ENCODE measurements at places on chromosomes 16 and 17.

- DNase-seq = no peak
These were observed 198.9 kb downstream of the ZFHX3 start for GRCh38 chr16:72848759-72849664.

- no peak for DNase-seq
These were observed 91.8 kb upstream of the TMEM132E start for GRCh38 chr17:34487626-34488025.

DNA sequence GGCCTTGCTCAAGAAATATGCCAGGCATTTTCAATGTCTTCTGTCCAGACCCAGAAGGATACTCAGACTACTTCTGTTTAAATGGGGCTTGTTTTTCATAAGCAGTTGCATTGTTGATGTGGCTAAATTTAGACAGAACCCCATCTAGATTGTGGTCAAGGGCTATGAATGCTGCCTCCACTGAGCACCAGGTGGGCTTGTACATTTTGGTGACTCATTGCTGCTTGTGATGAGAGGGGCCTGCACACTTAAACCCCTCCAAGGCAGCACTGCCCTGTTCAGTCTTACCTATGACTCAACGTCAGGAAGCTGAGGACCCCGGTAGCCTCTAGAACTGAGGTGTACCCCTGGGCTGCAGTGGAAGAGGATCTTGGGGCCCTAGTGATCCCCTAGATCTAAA, 144.0 kb downstream of the PRKCA start:
- no peak for DNase-seq

GRCh38 chr17:20072692-20072992, 63.5 kb downstream of the SPECC1 start:
- no peak for DNase-seq

DNA sequence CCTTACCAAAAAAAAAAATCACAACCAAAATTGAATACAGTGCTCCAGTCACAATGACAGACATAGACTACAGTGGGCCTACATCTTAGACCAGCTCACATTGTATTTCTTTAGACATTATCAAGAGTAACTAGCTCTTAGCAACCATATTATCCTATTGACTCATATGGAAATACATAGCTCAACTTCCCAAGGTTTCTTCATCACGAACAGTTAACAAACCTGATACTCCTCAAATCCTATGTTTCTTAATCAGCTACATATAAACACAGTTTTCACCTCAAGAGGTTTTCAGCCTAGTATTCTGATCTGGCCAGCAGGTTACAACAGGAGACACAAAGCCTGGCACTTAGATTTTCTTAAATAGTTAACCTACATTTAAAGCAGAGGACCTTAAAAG, 29.7 kb downstream of the CMC2 start:
- no peak for DNase-seq

DNA sequence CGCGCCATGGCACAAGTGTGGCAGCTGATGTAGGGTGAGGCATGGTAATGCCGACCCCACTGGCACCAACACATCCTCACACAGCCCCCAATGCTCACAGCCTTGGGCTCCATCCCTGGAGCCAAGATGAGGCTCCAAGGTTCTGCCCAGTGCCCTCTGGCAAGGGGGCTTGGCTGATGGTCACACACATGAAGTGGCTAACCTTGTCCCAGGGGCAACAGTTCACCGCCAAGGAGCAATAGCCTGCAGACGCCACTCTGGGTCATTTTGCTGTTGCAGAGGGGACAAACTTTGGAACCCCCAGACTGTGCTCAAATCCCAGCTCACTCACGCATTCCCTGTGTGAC, 26.8 kb downstream of the TNFRSF13B start:
- DNase-seq = no peak

- no peak for DNase-seq
These were observed 92.9 kb downstream of the C16orf78 start for GRCh38 chr16:49466529-49466831.

DNA sequence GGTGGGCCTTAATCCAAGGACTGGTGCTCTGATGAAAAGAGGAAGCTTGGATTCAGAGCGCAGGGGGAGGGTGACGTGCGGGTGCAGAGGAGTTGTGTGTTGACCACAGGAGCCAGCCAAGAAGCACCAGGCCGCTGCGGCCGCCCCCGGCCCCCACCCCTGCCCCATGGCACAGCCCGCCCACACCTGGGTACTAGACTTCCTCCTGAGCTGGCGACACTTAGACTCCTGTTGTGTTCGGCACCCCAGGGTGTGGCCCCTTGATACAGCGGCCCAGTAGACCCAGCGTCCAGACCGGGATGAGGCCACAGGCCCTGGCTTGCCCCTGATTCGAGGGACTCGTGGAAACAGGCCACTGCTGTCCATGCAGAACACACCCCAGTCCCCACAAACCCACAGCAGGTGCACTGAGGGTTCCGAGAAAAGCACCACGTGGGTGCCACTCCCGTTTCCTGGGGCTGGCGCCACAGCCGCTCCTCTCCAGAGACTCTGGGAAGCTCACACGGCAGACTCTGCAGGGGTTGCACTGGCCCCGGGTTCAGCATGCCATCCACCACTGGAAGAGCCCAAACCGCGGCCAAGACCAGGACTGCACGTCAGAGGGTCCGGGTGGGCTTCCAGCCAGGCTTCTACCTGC, 5.7 kb upstream of the SNAI3 start:
- DNase-seq = no peak

GRCh38 chr16:1199347-1200013, 25.6 kb downstream of the TPSG1 start:
- no peak for DNase-seq

DNA sequence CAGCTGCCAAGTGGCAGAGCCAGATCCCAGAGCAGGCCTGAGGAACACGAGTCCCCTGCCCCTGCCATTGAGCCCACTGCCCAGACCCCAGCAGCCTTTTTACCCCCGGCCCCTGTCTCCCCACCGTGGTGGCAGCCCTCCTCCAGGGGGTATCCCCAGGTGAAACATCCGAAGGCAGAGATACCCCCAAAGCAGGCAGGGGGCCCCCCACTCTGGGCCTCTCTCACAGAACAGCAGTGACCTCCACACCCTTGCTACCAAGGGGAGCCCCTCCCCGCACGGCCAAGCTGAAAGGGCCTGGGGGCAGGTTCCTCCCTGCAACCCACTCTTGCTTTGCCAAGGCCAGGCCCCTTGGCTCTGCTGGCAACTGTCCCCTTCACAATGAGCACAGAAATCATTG, 142.2 kb downstream of the ENGASE start:
- no peak for DNase-seq

GRCh38 chr16:59878479-59878878, 1144.4 kb upstream of the GOT2 start:
- no peak for DNase-seq

DNA sequence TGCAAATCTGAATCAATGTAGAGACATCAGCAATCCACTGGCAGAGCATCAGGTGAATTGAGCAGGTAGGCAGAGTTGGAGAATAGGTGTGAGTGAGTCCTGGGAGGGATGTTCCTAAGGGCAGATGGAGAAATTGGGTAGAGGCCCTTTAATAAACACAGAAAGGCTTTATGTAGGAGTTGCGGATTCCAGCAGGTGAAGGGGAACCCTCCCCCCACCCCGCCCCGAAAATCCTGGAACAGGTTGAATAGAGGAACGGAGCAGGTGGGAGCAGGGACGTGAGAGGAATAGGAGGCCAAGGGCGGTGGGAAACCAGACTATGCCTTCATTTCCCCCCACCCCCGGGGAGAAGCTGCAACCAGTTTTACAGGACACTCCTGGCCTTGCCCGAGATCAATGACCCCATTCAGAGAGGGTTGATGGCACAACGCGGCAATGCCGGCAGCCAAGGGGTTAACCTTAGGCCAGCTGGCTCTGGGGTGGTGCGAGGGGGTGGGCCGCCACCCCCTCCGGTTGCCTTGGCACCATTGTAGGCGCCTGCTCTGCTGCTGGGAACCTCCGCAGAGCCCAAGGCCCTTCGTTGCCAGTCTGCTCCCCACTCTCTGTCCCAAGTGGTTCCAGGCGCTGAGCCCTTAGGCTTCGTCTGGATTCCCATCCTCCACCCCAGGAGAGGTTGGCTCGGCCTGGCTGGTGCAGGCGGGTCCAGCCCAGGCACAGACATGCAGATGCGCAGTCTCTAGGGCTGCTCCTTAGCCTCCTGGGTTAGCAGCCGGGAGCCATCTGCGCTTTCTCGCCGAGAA, 814 bp upstream of the RUNDC3A start:
- DNase-seq = no peak

All from stimulated activated CD4-positive, alpha-beta T cell treated with anti-CD3 and anti-CD28 coated beads, Interleukin-1b, Interleukin-23, amount 100 ng/mL, for 1 hour (primary cell).